Fibroblast of skin of left biceps (primary cell): ENCODE measurements at places on chromosomes 12 and 14.

- DNase-seq: no peak
Observed at GRCh38 chr12:127635838-127636237, 631.1 kb upstream of the TMEM132C start.

DNA sequence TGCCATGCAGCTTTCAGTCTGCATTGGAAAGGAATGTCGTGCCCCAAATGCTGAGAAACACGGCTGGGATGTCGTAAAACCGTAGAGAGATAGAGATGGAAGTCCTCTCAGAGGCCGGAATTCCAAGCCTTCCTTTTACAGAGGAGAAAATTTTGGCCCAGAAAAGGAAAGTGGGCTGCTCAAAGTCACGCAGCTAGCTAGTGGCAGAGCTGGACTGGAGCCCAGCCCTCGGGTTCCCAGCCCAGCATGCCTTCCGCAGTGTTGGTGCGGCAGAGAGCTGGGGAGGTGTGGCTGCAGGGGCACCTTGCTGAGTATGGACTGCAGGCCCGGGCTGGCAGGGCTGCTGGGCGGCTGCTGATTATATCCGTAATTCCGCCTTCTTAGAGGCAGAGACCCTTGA lies 50.3 kb downstream of the KCNA1 start:
- DNase-seq: no peak

GRCh38 chr12:3802721-3803120 lies 49.8 kb upstream of the CRACR2A start:
- no peak for DNase-seq

- no peak for DNase-seq
Observed at GRCh38 chr12:94191023-94191422, 42.6 kb downstream of the PLXNC1 start.

DNA sequence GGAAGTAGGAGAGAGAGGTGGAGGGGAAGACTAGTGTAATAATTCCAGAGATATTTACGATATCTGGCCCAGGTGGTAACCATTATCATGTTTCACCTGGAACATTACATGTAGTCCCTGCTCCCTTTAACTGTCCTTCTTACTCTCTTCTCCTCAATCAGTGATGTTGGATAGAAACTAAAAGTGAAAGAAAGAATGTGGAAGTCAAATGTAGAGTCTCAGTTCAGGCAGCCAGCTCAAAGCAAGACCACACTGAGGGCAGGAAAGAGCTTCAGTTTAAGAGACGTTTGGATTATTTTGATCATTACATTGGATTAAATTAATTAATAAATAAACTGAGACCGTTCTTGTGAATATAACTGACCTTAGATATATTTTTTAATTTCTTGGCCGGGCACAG lies 594.4 kb downstream of the FLRT2 start:
- DNase-seq: no peak

- DNase-seq: no peak
Observed at GRCh38 chr12:55862286-55862685, 19.6 kb upstream of the MMP19 start.

DNA sequence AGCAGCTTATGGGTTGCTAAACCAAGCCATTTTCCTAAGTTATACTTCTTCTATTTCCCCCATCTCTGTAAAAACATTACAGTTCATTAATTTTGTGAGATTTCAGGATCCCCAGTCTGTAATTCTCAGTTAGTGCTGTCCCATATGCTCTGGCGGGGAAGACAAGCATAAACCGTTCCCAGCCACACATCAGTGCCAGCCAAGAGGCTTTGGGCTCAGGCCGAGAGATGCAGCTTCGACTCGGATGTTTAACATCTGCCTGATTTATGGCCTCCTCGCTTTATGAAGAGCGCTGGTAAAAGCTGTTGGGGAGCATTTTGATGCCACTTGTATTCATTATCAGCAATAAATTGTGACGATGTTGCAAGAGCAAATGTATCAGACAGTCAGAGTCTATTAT lies 349.1 kb upstream of the CCDC196 start:
- DNase-seq: no peak

DNA sequence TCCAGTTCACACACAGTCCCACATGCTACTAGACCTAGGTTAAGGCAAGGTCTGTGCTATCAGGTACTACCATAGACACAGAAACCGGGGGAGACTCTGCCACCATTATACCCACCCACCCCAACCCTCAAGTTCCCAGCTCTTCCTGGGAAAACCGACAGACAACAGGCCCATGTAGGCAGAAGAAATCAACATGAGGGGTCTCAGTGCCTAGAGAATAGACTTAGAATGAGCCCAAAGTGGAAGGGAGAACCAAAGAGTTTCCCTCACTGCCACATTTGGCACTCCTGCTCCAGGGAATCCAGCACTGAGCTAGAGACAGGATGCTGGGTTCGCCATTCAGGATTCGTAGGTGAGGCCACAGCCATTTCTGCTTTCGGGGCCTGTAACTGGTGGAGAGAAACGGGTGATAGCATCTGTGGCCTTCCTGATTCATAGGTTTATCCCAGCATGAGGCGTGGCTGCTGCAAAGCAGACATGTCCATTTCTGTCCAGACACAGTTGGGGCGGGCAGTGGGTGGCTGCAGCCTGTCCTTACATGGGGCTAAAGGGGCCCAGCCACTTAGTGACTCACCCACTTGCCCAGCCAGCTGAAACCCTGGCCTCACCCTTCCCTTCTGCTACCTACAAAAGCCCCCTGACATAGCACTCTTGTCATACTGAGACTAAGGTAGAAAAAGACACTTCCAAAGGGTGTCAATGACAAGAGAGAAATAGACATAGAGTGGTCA lies 69.4 kb downstream of the IRF2BPL start:
- DNase-seq: no peak

GRCh38 chr14:76495983-76496382 lies 120.0 kb downstream of the ESRRB start:
- no peak for DNase-seq

- no peak for DNase-seq
Observed at GRCh38 chr14:91257328-91258010, 13.0 kb upstream of the GPR68 start.

GRCh38 chr12:6827982-6828780 lies at the start of gene P3H3:
Gene P3H3, plus strand, starts transcription at chr12:6828407. Its CDS starts 34 bp downstream, at chr12:6828441.
- DNase-seq: no peak

DNA sequence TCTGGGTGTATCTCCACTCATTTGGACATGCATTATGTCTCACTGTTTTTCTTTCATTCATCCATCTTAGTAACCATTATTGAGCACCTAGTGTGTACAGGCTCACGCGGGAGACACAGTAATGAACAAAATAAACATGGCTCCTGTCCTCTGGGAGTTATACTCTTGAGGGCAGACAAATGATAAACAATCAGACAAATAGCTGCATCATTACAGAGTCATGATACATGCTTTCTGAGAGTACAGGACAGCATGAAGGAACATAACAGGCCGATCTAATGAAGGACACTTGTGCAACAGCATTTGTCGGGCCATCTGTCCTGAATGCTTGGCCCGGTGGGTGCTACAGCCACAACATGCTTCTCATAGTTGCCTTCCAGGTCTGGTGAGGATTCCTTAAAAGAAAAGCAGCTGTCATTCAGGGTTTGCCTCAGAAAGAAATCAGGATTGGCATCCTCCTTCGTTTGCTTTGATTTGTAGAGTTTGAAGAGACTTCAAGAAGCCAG lies 77.2 kb upstream of the EGLN3 start:
- DNase-seq: no peak

DNA sequence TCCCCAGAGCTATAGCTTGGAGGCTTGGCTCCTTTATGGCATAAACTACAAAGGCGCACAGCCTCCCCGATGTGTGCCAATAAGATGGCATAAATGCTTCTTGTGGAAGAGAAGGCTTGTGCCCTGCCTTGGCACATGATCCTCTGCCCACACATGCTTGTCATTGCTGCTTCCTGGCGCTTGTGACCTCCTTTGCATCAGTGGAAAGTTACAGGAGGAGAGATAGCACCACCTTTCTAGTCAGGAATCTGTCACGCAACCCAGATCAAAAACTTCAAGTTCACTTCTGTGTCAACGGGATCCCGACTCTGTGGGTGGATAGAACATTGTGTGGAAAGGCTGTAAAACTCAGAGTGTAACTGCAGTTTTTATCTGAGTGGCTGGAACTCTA lies 183.8 kb upstream of the HIF1A start:
- no peak for DNase-seq

DNA sequence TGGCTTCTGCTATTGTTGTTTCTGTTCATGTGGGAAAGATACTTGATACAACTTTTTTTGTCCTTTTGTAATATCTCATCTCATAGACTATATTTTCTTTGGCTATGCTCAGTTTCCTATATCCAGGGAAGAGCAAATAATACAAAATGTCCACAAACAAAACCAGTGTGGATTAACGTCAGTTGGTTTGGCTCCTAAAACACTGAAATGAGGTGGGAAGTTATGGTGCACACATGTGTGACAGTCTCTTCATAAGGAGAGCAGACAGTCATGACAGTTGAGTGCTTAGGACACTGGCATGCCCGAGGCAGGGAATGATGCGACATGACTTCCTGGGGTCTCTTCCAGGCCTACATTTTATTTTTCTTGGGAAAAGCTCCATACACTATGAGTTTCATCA lies 27.5 kb downstream of the RHOJ start:
- DNase-seq: no peak

DNA sequence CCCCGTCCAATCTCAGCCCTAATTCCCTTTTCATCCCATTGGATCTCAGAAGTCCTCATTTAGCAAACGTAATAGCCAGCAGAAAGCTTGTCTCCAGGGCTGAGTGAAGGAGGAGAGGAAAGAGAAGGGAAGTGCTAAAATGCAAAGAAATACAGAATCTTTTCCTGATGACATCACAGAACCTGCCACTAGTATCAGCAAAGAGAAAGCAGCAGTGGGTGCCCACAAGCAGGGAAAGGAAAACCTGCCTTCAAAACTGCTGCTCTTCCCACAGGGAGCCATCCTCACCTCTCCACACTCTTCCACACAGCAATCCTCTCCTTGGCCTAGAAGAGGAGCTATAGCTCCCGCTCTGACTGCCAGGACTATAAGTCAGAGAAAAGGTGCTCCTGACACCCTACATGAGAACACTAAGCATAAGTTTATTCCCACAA lies 11.3 kb downstream of the MED13L start:
- no peak for DNase-seq

- peak; percentile 98 for DNase-seq
Observed at GRCh38 chr12:109461846-109462756, 15.0 kb downstream of the KCTD10 start.

GRCh38 chr12:24198070-24198469 lies 248.6 kb upstream of the SOX5 start:
- no peak for DNase-seq

DNA sequence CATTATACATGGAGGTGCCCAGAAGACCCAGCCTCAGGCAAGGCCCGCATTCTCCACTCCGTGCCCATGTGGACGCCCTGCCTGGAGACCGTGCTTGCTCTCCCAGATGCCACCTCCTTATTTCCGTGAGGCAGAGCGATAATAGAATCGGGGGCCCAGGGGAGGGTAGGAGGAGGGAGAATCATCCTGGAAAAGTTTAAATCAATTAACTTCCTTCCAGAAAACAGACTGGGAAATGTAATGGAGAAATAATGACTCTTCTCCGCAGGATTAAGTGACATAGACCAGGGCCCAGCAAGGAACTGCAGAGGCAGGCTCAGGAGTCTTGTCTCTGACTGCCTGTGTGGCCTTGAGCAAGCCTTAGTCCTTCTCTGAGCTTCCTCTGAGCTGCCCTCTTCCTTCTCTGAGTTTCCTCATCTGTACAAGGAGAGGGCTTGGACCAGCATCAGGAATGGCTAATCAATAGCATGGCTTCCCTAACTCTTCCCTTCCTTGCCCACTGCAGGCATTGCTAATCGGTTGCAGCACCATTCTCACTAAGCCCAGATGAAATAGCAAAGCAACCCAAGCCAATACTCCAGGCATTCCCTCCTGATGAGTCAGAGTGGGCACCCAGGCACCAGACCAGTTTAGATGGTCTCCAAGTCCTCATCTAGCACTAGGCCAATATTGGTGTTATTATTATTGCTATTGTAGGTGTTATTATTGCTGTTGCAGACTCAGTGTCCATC lies 11.3 kb upstream of the FAM222A start:
- no peak for DNase-seq

GRCh38 chr14:52020161-52020714 lies 30.9 kb downstream of the RTRAF start:
- DNase-seq: no peak

DNA sequence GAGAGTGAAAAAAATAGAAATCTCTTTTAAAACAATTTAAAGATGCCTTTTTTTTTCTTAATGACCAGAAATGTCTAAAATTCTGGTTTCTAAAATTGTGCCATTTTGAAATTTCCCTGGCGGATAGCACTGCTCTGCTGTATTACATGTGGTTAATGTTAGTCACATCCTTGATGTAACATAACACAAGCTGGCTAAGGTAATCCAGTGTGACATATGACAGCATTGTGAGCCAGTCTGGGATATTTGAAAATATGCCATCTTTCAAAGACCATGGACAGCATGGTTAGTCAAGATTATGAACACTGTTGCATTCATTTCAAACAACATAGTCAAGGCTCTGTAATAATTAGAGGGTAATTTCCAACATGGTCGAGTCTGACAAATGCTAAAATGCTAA lies 133.2 kb downstream of the ALX1 start:
- no peak for DNase-seq

GRCh38 chr14:57018065-57018464 lies 207.8 kb upstream of the OTX2 start:
- no peak for DNase-seq

DNA sequence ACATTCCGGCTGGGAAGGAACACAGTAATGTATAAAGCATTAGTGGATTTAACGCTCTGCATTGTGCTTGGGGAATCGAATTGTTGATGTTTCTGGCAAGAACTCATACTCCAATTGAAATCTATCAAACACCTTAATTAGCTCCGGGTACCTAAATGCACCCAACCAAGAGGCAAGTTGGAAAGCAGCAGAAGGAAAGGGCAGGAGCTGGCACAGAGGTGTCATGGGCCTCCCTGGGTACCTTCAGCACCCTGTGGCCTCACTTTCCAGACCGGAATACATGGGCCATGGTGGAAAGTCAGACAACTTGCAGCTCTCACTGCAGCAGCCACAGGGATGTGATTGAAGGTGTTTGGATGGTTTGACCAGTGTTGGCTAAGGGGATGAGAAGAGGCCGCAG lies 6.8 kb upstream of the BCL11B start:
- DNase-seq: no peak

- no peak for DNase-seq
Observed at GRCh38 chr14:102804858-102805257, 27.6 kb downstream of the TRAF3 start.

- no peak for DNase-seq
Observed at GRCh38 chr14:106094654-106095189, 568.3 kb downstream of the TMEM121 start.

GRCh38 chr12:85803923-85804322 lies 32.3 kb downstream of the RASSF9 start:
- no peak for DNase-seq

- no peak for DNase-seq
Observed at GRCh38 chr12:53981634-53982565, 3.0 kb upstream of the HOXC10 start.
